ENCODE measurements at places on chromosomes 6 and 20.

DNA sequence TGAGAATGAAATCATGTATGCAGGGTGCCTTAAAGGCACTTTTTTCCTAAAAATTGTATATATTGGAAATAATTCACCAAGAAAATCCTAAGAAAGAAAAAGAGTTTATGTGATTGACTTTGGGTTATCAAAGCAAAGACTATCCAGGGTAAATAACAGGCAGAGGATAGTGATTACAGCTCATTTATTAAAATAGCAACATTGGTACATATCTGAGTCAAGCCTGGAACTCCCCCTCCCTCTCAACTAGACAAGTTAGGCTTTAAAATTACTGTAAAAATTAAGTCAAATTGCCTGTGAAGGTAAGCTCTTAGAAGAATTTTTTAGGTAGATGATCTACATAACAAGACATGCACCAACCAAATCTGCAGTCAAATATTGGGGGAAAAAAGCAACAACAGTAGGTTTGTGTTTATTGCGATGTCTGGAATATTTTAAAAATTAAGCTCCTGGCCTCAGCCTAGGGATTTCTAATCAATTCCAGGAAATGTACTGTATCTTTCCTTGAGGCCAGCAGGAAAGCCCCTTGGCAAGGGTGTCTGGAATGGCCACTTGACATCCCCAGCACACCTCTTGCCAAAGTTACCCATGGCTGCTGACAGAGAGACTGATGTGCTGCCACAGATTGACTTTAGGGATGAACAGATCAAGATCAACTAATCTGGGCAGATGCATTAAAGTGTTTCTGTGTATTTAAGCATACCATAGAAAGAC, 31.2 kb upstream of the HBS1L start:
- DNase-seq, result no peak

DNA sequence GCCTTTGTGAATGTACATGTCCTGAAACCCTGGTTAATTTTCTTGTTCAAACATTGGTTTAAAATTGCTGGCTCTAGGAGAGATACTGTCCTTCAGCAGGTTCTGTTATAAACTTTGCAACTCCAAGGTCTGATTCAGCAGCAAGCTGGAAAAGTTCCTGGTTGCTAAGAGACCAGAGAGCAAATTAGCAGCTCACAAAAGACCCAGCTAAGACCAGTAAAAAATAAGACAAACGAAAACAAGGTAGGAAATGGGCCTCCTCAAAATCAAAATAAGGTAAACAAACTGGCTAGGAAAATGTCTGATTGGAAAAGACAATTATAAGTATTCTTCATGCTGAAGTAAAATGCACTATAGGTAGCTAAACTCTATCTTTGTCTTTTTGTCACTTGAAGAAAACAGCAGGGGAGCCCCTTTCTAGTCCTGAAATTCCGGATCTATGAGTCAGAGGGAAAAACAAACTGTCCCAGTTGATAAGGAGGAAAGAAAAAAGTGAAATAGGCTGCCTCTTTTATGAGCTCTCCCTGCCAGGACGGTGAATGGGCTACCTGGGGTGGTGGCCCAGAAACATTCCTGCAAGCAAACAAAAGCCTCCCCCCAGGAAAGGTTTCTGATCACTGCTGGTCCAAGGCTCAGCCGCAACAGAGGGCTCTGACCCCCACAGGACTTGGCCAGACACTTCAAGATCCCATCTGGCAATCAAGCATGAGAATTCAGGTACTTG, 41.6 kb downstream of the UNC5CL start:
- DNase-seq, result no peak

DNA sequence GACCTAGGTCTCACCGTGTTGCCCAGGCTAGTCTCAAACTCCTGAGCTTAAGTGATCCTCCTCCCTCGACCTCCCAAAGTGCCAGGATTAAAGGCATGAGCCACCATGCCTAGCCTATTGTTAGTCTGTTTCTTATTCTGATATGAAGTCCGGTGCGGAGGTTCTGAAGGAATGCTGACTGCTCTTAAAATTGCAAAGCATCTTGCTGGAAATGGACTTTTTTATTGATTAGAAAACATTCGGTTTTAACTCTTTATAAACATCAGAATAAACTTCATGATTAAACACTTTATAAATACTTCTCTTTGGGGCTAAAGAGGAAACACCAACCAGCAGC, 3.2 kb downstream of the TNFAIP3 start:
- no peak for DNase-seq

DNA sequence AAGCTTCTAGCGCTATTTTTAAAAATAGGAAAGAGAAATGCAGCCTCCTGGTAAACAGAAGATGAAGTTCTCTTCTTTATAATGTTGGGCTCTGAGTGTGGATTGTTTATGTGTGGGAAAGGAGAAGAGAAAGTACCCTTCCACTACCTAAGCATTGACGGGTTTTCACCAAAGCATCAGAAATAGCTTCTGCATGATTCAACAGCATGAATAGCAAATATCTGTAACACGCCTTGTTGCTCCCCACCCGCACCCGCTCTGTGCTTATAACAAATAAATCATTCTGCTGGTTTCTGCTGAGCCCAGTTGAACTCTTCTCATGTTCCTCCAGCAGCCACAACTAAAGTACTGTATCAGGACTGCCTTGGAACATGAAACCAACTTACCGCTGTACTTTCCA, 20.7 kb downstream of the TXLNB start:
- no peak for DNase-seq

DNA sequence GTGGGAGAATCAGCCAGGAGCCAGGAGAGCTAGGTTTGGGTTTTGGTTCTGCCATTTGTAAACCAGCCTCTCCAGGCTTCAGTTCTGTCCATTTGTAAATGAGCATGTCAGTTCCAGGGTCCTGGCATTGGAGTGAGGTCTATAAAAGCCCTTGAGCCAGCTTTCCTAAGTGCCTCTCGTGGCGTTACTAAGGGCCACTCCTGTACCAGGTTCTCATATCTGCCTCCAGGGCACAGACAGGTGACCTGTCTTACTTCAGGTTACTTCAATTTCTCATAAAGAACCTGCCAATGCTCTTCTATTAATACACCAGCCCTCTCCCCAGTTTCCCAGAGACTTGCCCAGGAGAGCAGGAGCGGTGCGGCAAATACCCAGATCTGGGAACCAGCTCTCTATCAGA, 101.9 kb downstream of the VEGFA start:
- no peak for DNase-seq

DNA sequence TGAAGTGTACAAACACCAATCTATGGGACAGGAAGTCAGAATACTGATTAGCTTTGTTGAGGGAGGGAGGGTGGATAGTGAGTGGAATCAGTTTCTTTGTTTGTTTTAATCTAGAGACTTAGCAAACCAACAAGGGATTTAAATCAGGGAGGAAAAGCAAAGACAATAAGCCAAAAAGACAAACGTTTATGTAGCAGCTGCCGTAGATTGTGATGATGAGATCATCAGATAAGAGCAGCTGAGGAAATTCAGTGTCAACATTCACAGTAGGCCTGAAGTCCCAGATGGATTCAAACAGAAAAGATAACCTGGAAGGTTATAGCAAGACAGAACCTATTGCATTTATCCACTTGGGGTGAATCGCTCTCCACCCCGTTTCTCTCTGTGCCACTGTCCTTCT, 104.9 kb upstream of the SYNDIG1 start:
- no peak for DNase-seq

DNA sequence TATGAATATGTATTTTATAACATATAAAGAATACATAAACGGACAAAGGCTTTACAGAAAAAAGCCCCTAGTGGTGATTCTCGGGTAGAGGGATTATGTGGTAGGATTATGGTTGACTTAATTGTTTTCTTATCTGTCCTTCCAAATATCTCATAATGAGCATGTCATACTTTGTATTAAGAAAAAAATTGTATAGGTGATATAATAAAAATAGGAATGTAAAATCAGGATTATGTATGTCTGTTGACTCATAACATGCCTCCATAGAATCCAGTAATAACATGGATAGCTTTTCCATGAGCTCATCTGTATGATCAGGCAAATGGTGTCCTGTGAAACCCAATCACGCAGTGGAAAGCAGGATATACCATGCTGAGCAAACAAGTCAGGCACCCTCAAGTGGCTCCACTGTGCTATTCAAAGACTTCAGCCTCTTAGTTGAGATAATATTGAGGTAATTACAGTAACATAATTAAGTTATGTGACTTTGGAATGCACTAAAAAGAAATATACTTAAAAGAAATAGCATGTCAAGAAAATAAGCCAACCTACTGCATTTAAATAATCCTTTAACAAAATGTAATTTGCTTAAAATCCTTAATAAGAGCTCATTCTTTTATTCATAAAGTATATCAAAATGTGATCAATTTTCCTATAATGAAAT, 39.6 kb upstream of the PRELID3B start:
- no peak for DNase-seq
